ENCODE measurements at places on chromosomes 2 and 18. TPM values are rescaled to one million over a fixed set of nuclear protein-coding genes. Genes with fewer than 3 reads are reported as not detected.

SPC25 gene
- 27.3 TPM for total RNA-seq

CHPF gene
- 117 TPM for total RNA-seq

ALK gene
- total RNA-seq = 0.37 TPM

DSG4 gene
- total RNA-seq = not detected

VIT gene
- total RNA-seq = 34.0 TPM

HAAO gene
- not detected for total RNA-seq

KYNU gene
- 11.3 TPM for total RNA-seq

STPG4 gene
- not detected for total RNA-seq

BMP10 gene
- total RNA-seq = not detected

VWA3B gene
- total RNA-seq = not detected

CRYBA2 gene
- total RNA-seq = not detected

LCLAT1 gene
- 11.3 TPM for total RNA-seq

TMEM200C gene
- 0.54 TPM for total RNA-seq

DES gene
- 0.37 TPM for total RNA-seq

GLI2 gene
- 0.76 TPM for total RNA-seq

MOCOS gene
- 3.2 TPM for total RNA-seq

TTN gene
- 0.52 TPM for total RNA-seq

GYPC gene
- total RNA-seq = 4.1 TPM

DNAJC5G gene
- total RNA-seq = not detected

IL37 gene
- total RNA-seq = not detected

RAPGEF4 gene
- 0.47 TPM for total RNA-seq

RTP5 gene
- not detected for total RNA-seq

SALL3 gene
- not detected for total RNA-seq

DUSP19 gene
- total RNA-seq = 2.4 TPM

BOK gene
- total RNA-seq = 11.7 TPM

CAPN14 gene
- 1.0 TPM for total RNA-seq

ZBTB7C gene
- total RNA-seq = not detected

DLX1 gene
- 6.8 TPM for total RNA-seq

KATNAL2 gene
- 2.0 TPM for total RNA-seq

DPP4 gene
- 17.5 TPM for total RNA-seq

HTR2B gene
- not detected for total RNA-seq

ACADL gene
- not detected for total RNA-seq

INO80B gene
- 27.8 TPM for total RNA-seq

ABCG5 gene
- not detected for total RNA-seq

VSNL1 gene
- total RNA-seq = 0.94 TPM

SERTAD2 gene
- 10.0 TPM for total RNA-seq

ICOS gene
- total RNA-seq = not detected

SPOPL gene
- 19.5 TPM for total RNA-seq

GCKR gene
- not detected for total RNA-seq

DAW1 gene
- total RNA-seq = 0.30 TPM

VIL1 gene
- total RNA-seq = not detected

TUBB8B gene
- total RNA-seq = not detected

SERPINB3 gene
- total RNA-seq = not detected

ZNF142 gene
- total RNA-seq = 14.8 TPM
